CD4-positive, alpha-beta T cell treated with Interleukin-12 subunit alpha and Interleukin-12 subunit beta, for 1 hour (primary cell): ENCODE measurements at places on chromosomes 5 and 9.

DNA sequence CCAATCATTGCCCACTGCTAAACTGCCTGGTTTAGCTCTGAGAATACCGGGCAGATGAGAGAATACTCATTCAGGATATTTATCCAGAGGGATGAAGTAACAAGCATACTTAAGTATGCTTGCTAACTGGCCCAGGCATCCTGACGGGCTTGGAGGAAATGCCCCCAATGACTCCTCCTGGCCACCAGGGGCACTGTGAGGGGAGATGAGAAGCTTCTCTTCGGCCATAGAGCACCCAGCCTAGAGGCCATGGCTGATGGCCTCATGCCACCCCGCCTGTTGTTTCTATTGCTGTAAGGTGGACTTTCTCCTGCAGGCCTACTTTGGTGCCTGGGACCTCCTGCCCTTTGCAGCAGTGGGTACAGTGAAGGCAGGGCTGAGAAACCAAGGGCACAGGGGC is 134.5 kb upstream of the FSTL4 start:
- no peak for DNase-seq

GRCh38 chr5:65382582-65382981 is 99.1 kb downstream of the ADAMTS6 start:
- no peak for DNase-seq

GRCh38 chr5:91166059-91166807 is 216.9 kb downstream of the ARRDC3 start:
- no peak for DNase-seq

DNA sequence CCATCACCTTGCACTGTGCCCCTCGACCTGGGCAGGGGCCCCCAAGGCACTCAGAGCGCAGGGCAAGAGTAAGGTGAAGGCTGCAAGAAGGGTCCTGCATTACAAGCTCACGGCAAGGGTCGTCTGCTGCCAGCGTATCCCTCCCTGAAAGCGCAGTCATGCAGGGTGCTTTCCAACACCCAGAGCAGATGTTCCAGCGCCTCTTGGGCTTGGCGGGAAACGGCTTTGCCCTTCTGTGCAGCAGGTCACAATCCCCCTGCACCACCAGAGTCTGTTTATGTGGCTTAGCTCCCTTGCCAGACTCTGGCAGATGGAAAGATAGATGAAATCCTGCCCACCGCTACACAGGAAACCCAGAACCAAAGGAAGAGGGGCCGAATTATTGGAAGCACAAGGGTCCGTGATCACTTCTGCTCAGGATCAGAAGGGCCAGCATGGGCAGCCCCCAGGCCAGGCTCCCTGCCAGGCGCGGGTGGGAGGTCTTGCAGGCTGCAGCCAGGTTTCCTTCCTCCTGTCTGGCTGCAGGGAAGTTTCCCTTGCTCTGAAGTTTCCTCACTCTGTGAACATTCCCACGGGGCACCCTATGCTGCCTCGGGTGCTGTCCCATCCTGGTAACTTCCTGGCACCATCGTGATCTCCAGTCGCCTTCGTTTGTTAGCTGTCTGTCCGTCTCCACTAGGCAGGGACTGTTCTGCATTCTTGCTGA is 132.2 kb downstream of the ZNF354C start:
- DNase-seq, result no peak

- DNase-seq, result no peak
Observed at GRCh38 chr5:159051421-159052282, 48.1 kb downstream of the EBF1 start.

- DNase-seq, result no peak
Observed at GRCh38 chr9:135303865-135304499, 175.6 kb upstream of the PPP1R26 start.

GRCh38 chr5:82540301-82540700 is 262.1 kb upstream of the RPS23 start:
- DNase-seq, result no peak

DNA sequence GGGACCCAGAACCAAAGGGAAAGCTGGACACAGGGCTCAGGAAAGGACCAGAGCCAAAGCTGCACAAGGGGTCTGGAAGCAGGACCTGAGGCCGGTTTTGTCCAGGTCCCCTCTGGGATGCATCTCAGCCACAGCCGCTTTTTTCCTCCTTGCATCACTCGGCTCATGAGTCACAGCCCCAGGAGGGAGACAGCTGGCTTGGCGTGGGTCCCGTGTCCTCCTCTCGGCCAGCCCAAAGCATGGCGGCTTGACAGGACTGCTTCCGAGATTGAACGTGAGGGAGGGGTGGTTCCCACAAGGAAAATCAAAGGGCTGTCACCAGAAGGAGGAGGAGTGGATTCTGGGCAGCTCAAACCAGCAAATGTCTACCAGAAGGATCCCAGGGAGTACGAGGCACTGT is 56.7 kb upstream of the CPLX2 start:
- DNase-seq, result no peak

DNA sequence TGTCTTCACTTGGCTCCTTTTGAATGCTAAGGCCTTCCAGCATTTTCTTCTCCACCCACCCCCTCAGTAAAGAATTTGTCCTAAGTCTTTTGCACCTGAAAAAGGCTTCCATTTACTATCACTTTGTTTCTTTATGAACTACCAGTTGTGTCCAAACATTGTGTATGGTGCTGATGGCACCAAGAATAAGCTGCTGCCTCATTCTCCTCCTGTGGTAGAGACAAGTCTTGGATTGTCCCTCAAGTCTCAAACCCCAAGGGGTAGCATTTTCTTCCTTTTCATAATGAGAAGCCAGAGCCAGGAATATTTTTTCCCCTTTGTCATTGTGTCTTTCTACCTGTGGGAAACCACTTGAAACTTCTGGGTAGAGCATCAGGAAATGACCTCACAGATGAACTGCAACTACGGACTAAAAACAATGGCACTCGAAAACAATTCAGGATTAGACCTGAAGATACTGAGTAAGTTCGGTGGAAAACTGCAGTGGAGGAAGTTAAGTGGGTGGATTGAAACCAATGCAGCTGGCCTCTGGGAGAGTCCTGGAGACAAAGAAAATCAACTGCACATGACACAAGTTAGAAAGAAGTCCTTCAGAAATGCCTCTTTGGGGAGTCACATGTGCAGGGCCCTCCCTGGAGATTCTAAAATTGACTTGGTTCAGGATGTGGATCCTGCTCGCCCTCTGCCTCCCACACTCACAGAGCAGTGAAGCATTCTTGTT is 80.5 kb downstream of the SH3RF2 start:
- no peak for DNase-seq

DNA sequence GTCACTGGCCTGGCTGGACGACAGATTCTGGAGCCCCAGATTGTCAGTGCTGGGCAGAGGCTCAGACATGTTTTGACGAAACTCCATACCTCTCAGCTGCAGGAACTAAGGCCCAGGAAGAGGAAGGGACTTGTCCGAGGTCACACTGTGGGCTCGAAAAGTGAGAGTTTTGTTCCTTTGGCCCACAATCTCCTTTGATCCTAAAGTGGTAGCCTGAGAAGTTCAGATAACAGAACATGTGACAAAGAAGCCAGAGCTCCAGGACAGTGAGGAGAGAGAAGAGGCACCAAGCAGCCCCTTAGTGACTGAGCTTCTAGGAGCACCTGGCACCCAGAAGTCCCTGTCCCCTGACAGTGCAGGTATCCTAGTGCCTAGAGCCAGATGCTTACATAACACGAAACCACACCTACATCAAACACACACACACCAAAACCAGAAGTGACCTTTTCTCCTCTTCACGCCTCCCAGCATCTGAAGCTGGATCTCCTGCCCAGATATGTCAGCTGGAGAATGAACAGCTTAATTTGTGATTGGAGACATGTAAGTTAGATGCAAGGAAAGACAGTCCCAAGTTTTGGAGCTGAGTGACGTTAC is 88.9 kb downstream of the ADRB2 start:
- no peak for DNase-seq

GRCh38 chr5:53877243-53877642 is 316.8 kb downstream of the NDUFS4 start:
- no peak for DNase-seq
